ENCODE measurements at places on chromosomes 3 and 15.

DNA sequence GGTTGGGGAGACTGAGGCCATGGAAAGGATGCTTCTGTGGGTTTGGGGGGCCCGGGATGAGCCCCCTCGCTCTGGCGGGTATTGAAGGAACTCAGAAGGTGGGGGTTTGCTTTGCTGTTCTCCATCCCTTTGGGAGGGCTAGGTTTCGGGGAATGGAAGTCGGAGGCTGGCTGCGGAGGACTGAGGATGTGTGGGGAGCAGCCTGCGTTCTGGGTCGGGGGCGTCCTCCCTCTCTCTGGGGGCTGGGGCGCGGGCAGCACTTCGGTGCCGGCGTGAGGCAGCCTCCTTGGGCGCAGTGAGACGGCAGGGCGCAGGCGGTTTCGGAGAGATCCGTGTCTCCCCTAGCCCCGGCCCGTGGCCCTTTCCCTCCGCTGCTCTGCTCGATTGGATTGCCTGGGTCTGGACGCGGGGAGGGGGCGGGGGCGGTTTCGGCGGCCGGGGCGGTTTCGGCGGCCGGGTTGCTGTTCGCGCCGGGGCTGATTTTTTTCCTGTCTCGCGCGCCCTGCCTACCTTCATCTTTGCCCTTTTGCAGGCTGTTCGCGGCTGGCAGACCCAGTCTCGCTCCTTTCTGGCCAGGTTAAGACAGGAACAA lies 1.4 kb downstream of the PTPRG start:
- no peak for DNase-seq

DNA sequence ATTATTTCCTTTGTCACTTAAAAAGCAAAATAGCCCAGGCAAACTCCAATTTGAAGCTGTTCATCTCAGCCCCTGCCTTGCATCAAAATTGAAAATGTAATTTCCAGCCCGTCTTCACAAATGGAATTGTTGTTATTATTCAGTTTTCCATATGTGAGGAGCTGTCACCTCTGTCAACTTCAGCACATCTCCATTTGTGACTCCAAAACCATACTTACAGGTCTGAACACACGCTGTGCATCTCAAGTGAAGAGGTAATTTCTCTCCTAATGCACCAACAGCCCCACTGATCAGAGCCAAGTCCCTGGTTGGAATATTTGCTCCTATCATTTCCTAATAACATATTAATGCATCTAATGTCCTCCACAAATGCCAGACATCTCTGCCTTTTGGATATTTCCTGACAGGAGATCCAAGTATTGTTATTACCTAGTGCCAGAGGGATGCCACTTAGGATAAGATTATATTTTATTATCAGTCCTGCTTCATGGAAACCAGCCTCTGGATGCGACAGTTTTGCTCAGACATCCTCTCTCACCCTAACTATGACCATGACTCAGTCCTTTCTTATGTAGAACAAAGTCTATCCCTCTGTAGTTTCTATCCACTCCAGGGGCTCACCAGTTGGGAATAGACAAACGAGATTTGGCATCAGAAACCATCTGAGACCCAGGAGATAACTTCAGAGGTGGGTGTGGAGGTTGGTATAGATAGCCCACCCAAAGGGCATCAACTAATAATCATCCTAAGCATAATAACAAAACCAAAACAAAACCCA lies 379.8 kb downstream of the VPS13C start:
- no peak for DNase-seq

DNA sequence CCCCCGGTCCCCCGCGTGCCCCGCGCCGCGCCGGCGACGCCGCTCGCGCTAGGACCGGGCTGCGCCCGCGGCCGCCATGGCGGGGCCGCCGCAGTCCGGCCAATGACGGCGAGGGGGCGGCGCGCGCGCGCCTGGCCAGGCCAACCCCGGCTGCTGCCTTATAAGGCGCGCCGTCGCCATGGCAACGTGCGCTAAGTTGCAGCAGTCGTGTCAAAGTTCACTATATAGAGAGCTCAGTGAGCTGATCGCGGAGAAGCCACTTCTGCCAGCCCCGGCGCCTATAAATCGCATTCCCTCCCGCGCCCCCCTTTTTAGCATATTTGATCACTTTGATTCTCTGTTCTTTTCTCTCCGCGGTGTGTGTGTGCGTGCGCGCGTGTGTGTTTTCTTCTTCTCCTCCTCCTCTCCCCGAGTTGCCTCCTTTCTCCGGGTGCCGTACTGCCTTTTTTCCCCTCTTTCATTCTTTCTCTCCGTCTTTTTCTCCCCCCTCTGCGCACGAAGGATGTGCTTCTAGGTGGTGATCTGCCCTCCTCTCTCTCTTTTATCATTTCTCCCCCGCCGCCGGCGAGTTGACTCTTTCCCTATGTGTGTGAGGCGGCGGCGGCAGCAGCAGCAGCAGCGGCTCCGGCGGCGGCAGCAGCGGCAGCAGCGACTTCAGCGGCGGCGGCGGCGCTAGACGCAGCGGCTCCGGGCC lies at the start of gene NR2F2:
TSS of gene NR2F2 (plus strand) at position 251 of the 694 bp plus-strand sequence. CDS start 1,406 bp downstream, outside the sequence.
- DNase-seq, result no peak

GRCh38 chr3:183824761-183825455 lies 469 bp downstream of the MAP6D1 start:
- DNase-seq, result no peak

DNA sequence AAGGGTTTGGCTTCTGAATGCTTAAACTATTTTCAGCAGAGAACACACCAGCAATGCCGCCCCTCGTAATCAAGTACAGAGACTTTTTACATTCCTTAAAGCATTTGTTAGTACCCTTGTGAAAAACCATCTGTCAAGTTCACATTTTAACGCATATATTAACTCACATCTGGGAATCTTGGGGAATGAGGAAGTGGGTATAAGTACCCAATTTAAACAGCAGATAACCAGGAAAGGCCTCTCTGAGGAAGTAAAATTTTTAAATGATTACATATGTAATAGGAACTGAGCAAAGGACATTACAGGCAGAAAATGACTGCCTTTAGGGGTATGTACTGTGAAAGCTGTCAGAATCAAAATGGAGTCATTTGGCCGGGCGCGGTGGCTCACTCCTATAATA lies 12.8 kb upstream of the CFAP44 start:
- DNase-seq, result no peak

- no peak for DNase-seq
These were observed 51.3 kb downstream of the SMAD3 start for GRCh38 chr15:67116742-67117141.

- DNase-seq, result no peak
These were observed 3.2 kb downstream of the HTR3E start for GRCh38 chr3:184099806-184100686.

DNA sequence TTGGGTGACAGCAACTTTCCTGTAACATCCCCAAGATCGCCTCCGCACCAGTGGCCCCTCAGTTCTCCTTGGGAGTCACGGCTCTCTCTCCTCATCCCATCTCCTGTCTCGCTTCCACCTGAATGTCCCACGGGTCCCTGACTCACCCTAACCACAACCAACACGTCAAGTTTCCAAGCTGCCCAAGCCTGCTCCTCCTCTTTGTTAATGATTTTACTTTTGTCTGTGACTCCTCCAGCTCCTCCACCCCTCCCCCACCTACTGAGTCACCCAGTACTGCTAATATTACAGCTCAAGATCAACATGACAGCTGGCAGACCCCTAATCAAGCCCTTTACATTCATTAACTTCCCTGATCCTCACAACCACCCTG lies 39.3 kb downstream of the BDH1 start:
- DNase-seq, result peak; percentile 29

- no peak for DNase-seq
These were observed 716 bp downstream of the SELENOS start for GRCh38 chr15:101276501-101277037.

- no peak for DNase-seq
These were observed 32.8 kb downstream of the POC1A start for GRCh38 chr3:52121464-52121805.

- DNase-seq, result no peak
These were observed 2.9 kb downstream of the TMOD2 start for GRCh38 chr15:51754267-51754666.

GRCh38 chr3:48372377-48372770 lies 355 bp downstream of the FBXW12 start:
- DNase-seq, result no peak

GRCh38 chr3:59726279-59726678 lies 676.5 kb upstream of the CFAP20DC start:
- no peak for DNase-seq

DNA sequence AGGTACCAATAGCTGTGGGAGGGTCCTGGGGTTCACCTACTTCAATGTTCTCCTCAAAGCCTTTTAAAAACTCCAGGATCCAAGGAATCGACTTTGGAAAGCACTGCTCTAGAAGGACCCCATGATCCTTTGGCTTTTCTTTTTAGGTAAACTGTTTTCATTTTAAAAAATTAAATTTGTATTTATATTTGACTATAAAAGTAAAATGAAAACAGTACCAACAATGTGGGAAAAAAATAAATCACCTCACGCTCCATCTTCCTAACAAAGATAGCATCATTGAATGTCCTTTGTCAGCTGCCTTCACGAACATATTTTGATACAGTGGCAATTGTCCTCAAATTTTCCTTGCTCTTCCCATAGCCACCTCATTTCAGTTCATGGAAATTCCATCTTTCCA lies 127.5 kb downstream of the PLD1 start:
- DNase-seq, result no peak

GRCh38 chr3:94787066-94787465 lies 724.2 kb downstream of the NSUN3 start:
- DNase-seq, result no peak

- DNase-seq, result no peak
These were observed 142.4 kb downstream of the EPHB1 start for GRCh38 chr3:134937256-134938028.

DNA sequence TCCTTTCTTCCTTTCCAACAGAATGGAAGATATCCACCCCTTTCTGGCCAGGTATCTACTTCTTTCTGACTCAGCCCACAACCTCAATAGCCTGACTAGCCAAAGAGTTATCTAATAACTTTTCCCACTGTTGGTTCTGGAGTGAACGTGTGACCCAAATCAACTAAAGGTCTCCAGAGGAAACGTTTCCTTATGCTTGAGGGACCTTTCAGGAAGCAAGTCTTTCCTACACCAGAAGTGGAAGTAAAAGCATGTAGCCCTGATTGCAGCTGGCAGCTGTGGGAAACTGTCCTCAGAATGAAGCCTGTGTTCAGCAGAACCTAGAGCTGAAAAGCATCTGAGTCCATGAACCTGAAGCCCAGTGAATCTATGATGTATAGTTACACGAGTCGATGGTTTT lies 34.7 kb upstream of the PHLDB2 start:
- no peak for DNase-seq

- DNase-seq, result no peak
These were observed 2.4 kb downstream of the CISH start for GRCh38 chr3:50609071-50609762.

GRCh38 chr15:94607176-94607654 lies 375.9 kb downstream of the MCTP2 start:
- no peak for DNase-seq

DNA sequence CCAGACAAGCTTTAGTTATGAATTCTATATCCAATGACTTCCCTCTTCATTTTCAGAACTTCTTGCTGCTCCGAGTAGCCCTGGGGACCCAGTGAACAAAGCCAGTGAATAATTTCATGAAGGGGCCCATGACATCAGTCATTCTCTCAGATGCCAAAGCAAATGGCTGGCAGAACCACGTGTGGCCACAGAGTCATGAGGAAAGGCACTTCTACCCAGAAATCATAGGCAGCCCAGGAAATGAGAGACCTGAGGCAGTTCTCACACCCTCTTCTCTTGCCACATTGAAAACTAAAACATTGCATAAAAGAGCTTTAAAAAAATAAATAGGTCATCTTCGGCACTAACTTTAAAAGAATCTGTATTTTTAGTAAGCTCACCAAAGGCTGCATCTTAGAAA lies 4.3 kb upstream of the UACA start:
- DNase-seq, result no peak

DNA sequence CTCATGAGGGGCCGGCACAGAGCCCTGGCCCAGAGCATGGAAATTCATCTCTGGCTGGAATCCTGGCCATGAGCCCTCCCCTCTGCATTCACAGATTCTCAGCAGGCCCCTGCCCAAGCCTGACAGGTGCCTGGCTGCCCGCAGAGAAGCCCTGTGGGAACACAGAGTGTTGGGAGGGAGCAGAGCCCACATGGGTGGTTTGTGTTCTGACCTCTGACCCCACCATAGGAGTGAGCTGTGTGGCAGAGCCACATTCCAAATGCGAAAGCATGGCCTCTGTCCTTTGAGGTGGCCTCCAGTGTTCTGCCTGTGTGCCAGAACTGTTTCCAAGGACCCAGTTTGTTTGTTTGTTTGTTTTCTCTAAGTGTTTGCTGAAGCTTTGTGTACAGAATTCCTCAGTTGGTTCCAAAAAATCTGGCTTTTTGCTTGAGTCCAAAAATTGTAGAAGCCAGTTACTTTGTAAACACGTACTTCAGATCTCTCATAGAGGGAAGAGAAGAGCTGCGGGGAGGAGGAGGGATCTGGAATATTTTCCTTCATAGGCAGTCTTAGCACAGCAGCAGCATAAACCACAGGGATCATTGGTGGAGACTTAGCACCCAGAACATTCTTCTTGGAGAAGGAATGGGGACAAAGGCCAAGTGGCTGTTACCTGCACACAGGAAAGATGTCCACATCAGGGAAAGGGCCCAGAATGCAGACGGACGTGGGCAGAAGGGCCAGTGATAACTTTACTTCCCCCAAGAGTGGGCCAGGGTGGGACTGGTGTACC lies 36.0 kb downstream of the GRAMD2A start:
- no peak for DNase-seq

DNA sequence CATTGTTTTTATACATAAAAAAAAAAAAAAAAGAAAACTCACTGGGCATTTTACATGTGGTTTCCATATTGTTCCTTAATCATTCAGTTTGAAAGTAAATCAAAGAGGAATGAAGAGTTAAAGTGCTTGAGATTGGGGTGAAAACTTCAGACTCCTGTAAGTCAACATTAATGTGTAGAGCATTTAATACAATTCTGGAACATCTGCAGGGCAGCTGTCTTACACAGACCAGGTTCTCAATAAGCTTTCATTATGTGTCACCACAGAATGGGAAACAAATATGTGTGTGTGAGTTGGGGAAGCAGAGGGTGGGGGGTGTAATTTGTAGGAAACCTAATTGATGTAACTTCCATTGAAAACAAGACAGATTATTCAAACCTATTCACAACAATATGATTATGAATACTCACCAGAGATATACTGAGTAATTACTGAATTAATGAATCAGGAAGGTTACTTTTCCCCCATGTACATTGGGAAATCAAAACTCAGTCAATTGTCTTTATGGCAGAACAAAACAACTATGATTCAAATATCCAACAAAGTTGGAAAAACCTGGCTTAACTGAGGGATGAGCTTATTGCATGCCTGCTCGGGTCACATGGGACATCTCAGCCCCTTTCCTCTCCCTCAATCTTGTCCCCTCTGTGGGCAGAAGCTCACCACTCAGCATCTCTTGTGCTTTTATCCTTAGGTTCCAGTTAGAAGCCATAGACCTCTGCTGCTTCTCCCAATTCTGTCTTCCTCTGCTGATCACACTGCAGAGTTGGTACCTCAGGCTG lies 281.2 kb upstream of the THBS1 start:
- DNase-seq, result no peak

GRCh38 chr3:69236812-69237707 lies 114.7 kb upstream of the LMOD3 start:
- no peak for DNase-seq

- no peak for DNase-seq
These were observed 57.1 kb downstream of the SHQ1 start for GRCh38 chr3:72791161-72791560.

All from stimulated activated CD8-positive, alpha-beta memory T cell treated with anti-CD3 and anti-CD28 coated beads, Interleukin-15, amount 100 ng/mL, for 4 hours (primary cell).